ENCODE measurements at places on chromosomes 3 and 15.

- DNase-seq = no peak
- H3K4me3 ChIP-seq = no peak overlapping the region
- no peaks in the 10 kb centered on the region for H3K27me3 ChIP-seq
- H3K4me1 ChIP-seq = no peaks in the 10 kb centered on the region
- no peak overlapping the region for H3K27ac ChIP-seq
These were observed 90.4 kb downstream of the CACNA2D3 start for GRCh38 chr3:54212723-54213122.

- H3K4me1 ChIP-seq = peaks cover 19% of the 10 kb centered on the region
- H3K36me3 ChIP-seq = peaks cover 53% of the 10 kb centered on the region
- H3K4me3 ChIP-seq = no peak overlapping the region
- DNase-seq = no peak
- H3K27ac ChIP-seq = no peak overlapping the region
These were observed 107.7 kb downstream of the OSBPL10 start for GRCh38 chr3:31873254-31873820.

- no peaks in the 10 kb centered on the region for H3K27me3 ChIP-seq
- H3K4me3 ChIP-seq = no peak overlapping the region
- no peak overlapping the region for H3K27ac ChIP-seq
- no peaks in the 10 kb centered on the region for H3K4me1 ChIP-seq
- no peaks in the 10 kb centered on the region for H3K36me3 ChIP-seq
These were observed 631.9 kb downstream of the RBMS3 start for GRCh38 chr3:29912600-29913288.

DNA sequence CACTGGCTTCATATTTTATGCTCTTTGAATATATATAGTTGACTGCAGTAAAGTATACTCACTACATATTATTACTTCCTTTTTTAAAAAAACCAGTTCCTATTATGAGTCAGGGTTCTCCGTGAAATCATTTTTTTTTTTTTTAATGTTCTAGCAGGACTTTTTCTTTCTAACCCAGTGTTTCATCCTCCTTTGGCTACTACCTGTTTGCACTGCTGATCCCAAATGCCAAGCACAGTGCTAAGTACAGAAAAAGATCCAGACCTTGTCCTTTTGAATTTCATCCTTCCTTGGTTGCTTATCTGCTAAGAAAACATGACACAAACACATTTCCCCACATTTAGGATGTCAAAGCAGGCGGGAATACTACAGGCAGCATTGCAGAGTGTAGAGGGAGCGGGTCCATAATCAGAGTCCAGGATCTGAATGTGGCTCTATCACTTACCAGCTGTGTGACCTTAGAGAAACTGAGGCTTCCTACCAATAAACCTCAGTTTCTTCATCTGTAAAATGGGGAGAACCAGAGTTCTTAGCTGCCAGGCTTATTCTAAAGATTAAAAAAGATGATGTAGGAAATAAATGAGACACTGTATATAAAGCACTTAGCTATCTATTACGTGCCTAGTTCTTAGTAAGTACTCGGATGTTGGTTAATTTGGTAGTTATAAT, 37.2 kb upstream of the ANPEP start:
- DNase-seq = no peak
- peaks cover 52% of the 10 kb centered on the region for H3K4me1 ChIP-seq
- H3K27ac ChIP-seq = peak overlapping the region; percentile 95
- peaks cover 24% of the 10 kb centered on the region for H3K36me3 ChIP-seq

DNA sequence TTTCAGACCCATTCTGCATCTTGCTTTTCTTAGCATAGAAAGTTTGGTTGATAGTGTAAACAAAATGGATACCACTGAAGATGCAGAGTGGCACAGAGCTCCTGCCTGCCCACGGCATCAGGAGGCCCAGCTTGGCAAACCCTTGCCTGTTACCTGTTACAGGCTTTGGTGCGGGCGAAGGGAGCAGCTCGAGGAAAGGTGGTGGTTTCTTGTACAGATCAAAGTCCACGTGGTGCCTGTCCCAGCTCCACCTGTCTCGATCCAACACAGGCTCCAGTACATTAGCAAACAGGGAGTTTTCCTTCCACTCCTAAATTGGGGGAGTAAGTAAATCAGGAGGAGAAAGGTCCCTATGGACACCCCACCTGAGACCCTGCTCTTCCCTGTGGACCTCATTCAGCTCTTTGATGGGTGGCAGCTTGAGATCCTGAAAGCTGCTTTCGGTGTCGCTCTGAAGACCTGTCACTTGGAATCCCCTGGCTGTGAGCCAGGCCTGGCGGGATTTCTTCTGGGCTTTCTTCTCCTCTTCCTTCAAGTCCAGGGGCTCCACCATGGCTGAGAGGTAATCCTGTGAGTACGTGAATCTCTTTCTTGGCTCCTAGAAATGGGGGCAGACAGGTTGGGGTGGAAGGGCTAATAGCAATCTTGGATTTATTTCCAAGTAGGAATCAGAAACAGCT, 35.7 kb downstream of the ACAD9 start:
- no peak for DNase-seq
- H3K27me3 ChIP-seq = no peaks in the 10 kb centered on the region

- no peaks in the 10 kb centered on the region for H3K27me3 ChIP-seq
- DNase-seq = no peak
- no peaks in the 10 kb centered on the region for H3K36me3 ChIP-seq
- no peaks in the 10 kb centered on the region for H3K4me1 ChIP-seq
- H3K4me3 ChIP-seq = no peak overlapping the region
These were observed 594.2 kb downstream of the ZBBX start for GRCh38 chr3:166785876-166786275.

- H3K4me3 ChIP-seq = no peak overlapping the region
- H3K36me3 ChIP-seq = no peaks in the 10 kb centered on the region
- H3K27ac ChIP-seq = no peak overlapping the region
- H3K27me3 ChIP-seq = peaks cover 6% of the 10 kb centered on the region
- H3K4me1 ChIP-seq = no peaks in the 10 kb centered on the region
- no peak for DNase-seq
These were observed 43.0 kb downstream of the SPSB4 start for GRCh38 chr3:141093971-141094684.

DNA sequence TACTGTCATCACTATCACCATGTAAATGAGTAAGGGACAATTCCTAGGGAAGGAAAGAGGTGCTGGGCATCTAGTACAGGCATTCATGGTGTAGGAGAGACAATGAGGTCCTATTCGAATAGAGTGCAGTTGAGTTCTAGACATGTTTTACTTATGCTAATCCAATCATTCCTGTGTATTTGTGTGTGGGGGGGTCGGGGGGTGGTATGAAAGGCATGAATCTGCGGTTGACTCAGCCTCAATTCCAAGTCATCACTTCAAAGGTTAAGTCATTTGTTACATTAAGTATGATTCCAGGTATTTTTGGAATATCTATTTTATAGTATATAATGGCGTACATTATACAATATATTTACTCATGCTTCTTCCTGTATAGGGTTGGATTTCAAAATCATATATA, 163.1 kb upstream of the GALNT15 start:
- H3K4me1 ChIP-seq = no peaks in the 10 kb centered on the region
- H3K4me3 ChIP-seq = no peak overlapping the region
- no peak for DNase-seq
- H3K27me3 ChIP-seq = no peaks in the 10 kb centered on the region
- H3K27ac ChIP-seq = no peak overlapping the region

GRCh38 chr15:27638958-27639357, 460.2 kb downstream of the OCA2 start:
- no peak overlapping the region for H3K4me3 ChIP-seq
- DNase-seq = no peak
- no peaks in the 10 kb centered on the region for H3K36me3 ChIP-seq
- no peak overlapping the region for H3K27ac ChIP-seq
- H3K4me1 ChIP-seq = no peaks in the 10 kb centered on the region

- no peaks in the 10 kb centered on the region for H3K27me3 ChIP-seq
- peaks cover 43% of the 10 kb centered on the region for H3K36me3 ChIP-seq
- DNase-seq = no peak
- H3K4me3 ChIP-seq = peak overlapping the region; percentile 70
- peak overlapping the region; percentile 86 for H3K27ac ChIP-seq
- H3K4me1 ChIP-seq = peaks cover 75% of the 10 kb centered on the region
These were observed 6.3 kb downstream of the MTMR10 start for GRCh38 chr15:30985081-30985531.

GRCh38 chr3:124877674-124878073, 9.5 kb downstream of the ITGB5 start:
- no peak for DNase-seq
- peaks cover 21% of the 10 kb centered on the region for H3K27me3 ChIP-seq
- no peaks in the 10 kb centered on the region for H3K36me3 ChIP-seq
- H3K4me3 ChIP-seq = no peak overlapping the region
- no peak overlapping the region for H3K27ac ChIP-seq
- peaks cover 7% of the 10 kb centered on the region for H3K4me1 ChIP-seq

- no peak overlapping the region for H3K4me3 ChIP-seq
- no peaks in the 10 kb centered on the region for H3K36me3 ChIP-seq
- no peak for DNase-seq
- no peak overlapping the region for H3K27ac ChIP-seq
- peaks cover 5% of the 10 kb centered on the region for H3K27me3 ChIP-seq
These were observed 31.9 kb downstream of the AGTR1 start for GRCh38 chr3:148729476-148730055.

GRCh38 chr3:117263270-117263669, 553.7 kb downstream of the TUSC7 start:
- no peaks in the 10 kb centered on the region for H3K4me1 ChIP-seq
- H3K27ac ChIP-seq = no peak overlapping the region
- H3K4me3 ChIP-seq = no peak overlapping the region
- no peaks in the 10 kb centered on the region for H3K36me3 ChIP-seq
- H3K27me3 ChIP-seq = no peaks in the 10 kb centered on the region

DNA sequence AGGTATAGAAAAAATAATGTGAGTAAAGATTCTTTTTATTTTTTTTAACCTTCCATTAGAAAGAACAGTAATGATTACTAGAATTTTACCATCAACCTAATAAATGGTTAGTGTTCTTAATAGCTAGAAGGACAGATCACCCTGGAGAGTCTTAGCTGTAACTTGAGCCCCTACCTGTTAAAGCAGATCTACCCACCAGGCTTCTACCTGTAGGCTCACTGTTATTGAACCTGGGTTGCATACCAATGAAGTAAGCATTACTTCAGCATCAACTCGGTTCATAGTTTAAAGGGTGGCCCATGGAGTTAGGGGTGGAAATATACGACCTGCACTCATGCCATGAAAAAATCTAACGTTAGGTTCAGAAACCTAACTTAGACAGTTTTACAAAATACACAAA, 280.4 kb downstream of the BBX start:
- H3K36me3 ChIP-seq = peaks cover 40% of the 10 kb centered on the region
- no peak overlapping the region for H3K4me3 ChIP-seq
- H3K27me3 ChIP-seq = no peaks in the 10 kb centered on the region
- H3K4me1 ChIP-seq = no peaks in the 10 kb centered on the region
- DNase-seq = no peak

- H3K27ac ChIP-seq = no peak overlapping the region
- H3K4me1 ChIP-seq = no peaks in the 10 kb centered on the region
- H3K4me3 ChIP-seq = no peak overlapping the region
- H3K36me3 ChIP-seq = no peaks in the 10 kb centered on the region
- no peaks in the 10 kb centered on the region for H3K27me3 ChIP-seq
- DNase-seq = no peak
These were observed 378.5 kb upstream of the SEMA6D start for GRCh38 chr15:47338771-47339170.

DNA sequence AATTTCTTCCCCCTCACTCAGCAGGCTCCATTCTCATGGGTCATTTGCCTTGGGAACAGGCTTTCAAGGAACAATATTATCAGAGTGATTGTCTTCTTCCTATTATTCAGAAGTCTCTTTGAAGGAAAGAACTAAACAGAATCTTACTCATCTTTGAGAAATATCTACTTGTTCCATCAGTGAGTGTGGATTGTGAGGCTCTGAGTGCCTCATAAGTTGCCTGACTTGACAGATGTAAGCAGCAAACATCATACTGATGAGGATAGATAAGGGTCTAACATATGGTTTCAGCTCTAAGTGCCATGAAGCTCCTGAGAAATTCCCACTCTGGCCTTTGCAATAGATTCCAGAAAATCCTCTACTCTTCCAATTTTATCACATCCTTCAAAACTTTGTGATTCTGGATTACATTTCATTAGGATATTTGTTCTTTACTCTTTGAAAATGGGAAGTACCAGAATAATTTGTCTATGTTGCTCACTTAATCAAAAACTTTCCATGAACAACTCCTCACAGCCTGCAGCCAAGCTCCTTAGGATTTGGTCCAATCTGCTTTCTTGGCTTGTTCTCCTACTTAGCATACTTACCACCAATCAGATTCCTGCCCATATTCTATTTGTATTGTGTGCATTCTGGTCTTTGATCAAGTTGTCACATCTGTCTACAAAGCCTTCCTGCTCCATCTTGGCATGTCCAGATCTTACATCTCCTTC, 120.1 kb downstream of the RPL22L1 start:
- no peaks in the 10 kb centered on the region for H3K36me3 ChIP-seq
- no peak overlapping the region for H3K4me3 ChIP-seq
- H3K27me3 ChIP-seq = peaks cover 55% of the 10 kb centered on the region
- H3K27ac ChIP-seq = no peak overlapping the region

DNA sequence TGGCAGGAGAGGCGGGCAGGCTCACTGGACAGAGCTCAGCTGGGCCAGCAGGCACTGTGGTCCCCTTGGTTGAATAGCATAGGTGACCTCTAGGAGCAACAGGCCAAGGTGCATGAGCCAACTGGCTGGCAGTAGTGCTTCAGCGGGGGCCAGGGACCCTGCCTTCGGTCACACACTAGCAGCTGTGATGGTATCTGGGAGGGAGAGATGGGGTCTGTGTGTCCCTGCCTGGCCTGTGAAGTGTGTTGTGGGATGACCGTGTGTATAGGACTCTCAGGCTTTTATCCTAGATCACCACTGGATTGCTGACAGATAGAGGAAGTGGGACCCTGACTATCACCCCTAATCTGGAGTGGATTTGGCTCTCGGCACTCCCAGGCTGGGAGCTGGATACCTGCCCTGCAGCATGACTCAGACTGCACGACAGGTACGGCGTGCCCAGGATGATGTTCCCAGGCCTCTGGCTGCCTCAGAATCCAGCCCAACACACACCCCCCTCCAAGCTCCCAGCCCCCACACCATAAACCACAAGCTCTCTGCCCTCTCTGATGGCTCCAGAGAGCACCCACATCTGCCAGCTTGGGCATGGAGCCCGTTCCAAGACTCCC, 7.8 kb downstream of the RPS17 start:
- peak overlapping the region; percentile 5 for H3K27ac ChIP-seq
- H3K36me3 ChIP-seq = peaks cover 54% of the 10 kb centered on the region
- no peak for DNase-seq
- peaks cover 31% of the 10 kb centered on the region for H3K4me1 ChIP-seq
- no peaks in the 10 kb centered on the region for H3K27me3 ChIP-seq
- H3K4me3 ChIP-seq = no peak overlapping the region

GRCh38 chr3:22731901-22732300, 471.2 kb upstream of the UBE2E2 start:
- no peaks in the 10 kb centered on the region for H3K36me3 ChIP-seq
- no peak for DNase-seq
- H3K4me3 ChIP-seq = no peak overlapping the region
- peaks cover 9% of the 10 kb centered on the region for H3K27me3 ChIP-seq

- no peak for DNase-seq
- H3K4me1 ChIP-seq = no peaks in the 10 kb centered on the region
- H3K4me3 ChIP-seq = no peak overlapping the region
These were observed 204.1 kb upstream of the ZBTB20 start for GRCh38 chr3:115351193-115351592.

Measured in stimulated activated naive B cell treated with anti-CD40 and anti-IgM and Interleukin-4, amounts not matched to agents 10 μg/mL and 1 μg/mL and 100 μg/mL, for 72 hours (primary cell).